SJCRH30 (cell line): ENCODE measurements at places on chromosomes 4 and X.
A peak's percentile ranks its signal among the peaks of the same experiment; 100 is the strongest.

GRCh38 chr4:5905714-5906113 lies 12.8 kb upstream of the CRMP1 start:
- H3K27me3 ChIP-seq, result peaks cover 4% of the 10 kb centered on the region
- no peak overlapping the region for H3K27ac ChIP-seq
- H3K4me1 ChIP-seq, result no peaks in the 10 kb centered on the region
- H3K4me3 ChIP-seq, result no peak overlapping the region

GRCh38 chr4:2832981-2833670 lies 10.5 kb upstream of the ADD1 start:
- H3K4me3 ChIP-seq, result no peak overlapping the region
- H3K36me3 ChIP-seq, result peaks cover 39% of the 10 kb centered on the region
- DNase-seq, result no peak
- H3K27me3 ChIP-seq, result no peaks in the 10 kb centered on the region

DNA sequence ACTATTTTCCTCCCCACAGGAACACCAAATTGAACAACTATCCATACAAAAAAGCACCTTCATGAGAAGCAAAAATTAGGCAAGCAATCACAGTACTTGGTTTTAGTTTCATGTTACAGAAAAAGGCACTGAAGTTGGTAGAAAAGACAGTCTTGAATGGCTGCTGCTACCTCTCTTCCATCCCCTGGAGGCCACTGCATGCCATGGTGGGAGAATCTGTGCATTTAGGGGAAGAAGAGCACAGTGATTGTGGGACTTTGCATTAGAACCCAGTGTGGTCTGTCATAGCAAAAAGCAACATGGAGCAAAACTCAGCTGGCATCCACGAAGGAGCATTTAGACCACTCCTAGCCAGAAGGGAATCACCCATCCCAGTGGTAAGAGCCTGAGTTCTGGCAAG lies 941.9 kb downstream of the PCDH18 start:
- no peaks in the 10 kb centered on the region for H3K4me1 ChIP-seq
- no peak for DNase-seq
- no peak overlapping the region for H3K27ac ChIP-seq
- no peaks in the 10 kb centered on the region for H3K27me3 ChIP-seq
- no peak overlapping the region for H3K4me3 ChIP-seq
- H3K36me3 ChIP-seq, result no peaks in the 10 kb centered on the region

DNA sequence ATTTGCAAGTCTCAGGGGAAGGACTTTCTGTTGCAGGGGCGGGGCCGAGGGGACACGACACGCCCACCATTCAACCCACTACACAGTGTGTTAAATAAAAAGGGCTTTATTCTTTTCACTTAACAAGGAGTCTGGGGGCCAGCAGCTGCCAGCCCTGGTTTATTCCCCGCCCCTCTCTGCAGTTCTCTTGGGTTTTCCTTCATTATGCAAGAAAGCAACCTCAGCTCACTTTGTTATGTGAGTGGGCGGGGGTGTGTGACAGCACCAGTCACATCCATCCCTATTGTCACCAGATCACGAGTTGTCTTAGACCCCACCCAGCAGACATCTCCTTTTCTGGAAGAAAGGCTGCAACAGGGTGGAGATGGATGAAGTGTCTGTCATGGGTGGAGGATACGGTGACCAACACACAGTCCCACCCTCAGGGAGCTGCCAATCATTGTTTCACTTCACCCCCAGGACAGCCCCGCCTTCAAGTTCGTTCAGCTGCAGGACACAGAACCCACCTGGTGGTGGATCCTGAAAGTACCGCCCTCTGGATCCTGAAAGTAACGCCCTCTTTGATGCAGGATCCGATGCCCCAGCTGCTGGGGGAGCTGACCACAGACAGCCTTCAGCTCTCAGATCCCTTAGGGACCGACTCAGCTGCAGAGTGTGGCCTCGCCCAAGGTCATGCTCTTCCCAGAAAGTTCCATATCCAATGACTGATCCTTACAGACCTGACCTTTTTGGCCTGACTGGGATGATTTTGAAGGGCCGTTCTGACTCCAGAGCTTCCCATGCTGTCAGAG lies 79.6 kb downstream of the SMIM20 start:
- peak; percentile 85 for DNase-seq
- H3K27me3 ChIP-seq, result no peaks in the 10 kb centered on the region
- H3K27ac ChIP-seq, result peak overlapping the region; percentile 8; the same call in 1 of the 2 replicates
- peaks cover 18% of the 10 kb centered on the region for H3K4me1 ChIP-seq
- H3K36me3 ChIP-seq, result no peaks in the 10 kb centered on the region
